ENCODE measurements at places on chromosomes 5 and 9.

- no peak for DNase-seq
These were observed 109.5 kb upstream of the CD180 start for GRCh38 chr5:67305913-67306710.

DNA sequence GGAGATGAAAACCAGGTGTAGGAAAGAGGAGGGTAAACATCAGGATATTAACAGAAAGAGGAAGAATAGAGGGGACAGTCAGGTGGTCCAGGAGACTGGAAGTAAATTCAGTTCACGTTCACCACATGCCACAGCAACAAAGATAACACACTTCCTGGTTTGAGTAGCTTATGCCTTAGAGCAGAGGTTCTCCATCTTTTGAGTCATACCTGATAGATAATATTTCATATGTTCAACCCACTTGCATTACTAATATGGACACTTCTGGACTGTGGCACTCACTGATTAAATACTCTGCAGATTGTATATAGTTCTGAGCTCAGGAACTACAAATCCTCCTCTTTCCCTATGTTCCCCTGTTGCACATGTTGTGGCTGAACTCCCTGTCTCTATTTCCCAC is 179.9 kb upstream of the NR3C1 start:
- no peak for DNase-seq

GRCh38 chr9:21931428-21931827 is 62.8 kb downstream of the CDKN2A start:
- DNase-seq, result no peak

DNA sequence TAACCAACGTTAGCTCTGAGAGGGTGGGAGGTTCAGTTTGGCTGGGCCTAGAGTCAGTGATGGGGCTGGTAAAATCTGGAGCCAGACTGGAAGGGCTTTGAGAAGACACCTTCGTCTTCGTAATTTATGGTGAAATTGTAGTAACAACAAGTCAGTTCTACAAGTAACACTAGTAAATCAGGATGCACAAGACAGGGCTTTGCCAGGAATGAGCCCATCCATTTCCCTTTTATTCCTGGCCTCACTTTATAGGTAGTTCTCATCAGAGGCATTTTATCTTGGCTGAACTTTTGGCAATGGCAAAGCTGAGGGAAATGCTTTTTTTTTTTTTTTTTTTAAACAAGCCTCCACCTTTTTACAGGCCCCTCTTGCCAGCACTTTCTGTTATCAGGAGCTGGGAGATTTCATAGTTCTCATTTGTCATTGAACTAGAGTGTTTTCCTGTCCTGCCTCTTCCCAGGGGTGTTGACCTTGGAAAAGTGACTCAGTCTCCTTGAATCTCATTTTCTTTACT is 110.5 kb upstream of the KLF4 start:
- DNase-seq, result no peak

GRCh38 chr5:14557203-14557770 is 24.3 kb upstream of the OTULINL start:
- DNase-seq, result no peak

DNA sequence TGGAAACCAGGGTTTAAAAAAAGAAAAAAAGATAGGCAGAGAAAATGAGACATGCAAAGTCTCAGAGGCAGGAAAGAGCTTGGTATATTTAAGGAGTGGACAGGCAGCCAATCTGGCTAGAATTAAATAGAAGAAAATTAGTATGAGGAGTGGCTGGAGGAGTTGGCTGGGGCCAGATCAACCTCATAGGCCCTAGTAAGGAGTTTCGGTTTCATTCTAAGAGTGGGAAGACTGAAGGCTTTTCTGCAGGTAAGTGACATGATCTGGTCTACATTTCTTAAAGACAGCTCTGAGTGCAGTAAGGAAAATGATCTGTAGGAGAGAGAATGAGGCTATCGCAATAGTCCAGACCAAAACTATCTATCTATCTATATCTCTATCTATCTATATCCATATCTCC is 27.5 kb downstream of the ADRB2 start:
- DNase-seq, result no peak

DNA sequence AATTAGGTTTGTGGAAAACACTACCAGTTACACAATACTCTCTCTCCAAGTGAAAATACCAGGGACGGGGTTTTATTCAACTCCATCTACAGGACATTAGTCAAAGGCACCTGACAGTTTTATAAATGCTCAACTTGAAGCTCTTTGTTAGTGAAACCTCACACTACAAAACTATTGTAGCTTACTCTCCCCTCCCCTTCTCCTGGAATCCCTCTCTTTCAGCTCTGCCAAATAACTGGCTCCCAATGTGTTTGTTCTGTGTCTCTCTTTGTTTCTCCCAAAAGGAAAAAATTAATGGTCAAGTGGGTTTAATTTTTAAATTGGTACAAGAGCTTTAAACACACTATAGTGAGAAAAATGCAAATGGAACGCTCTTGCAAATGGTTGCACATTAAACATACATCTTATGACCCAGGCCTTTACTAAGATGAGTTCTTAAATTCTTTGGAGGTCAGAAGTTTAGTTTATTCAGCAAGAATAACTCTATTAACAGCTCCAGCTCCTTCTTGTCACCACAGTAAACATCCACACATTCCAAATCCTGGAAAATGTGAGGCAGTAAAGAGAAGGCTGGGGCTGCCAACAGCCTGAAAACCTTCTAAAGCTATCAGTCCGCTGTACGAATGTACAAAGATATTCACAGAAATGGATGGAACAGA is 48.4 kb downstream of the ZNF608 start:
- no peak for DNase-seq

- no peak for DNase-seq
These were observed 101.8 kb downstream of the AK8 start for GRCh38 chr9:132776268-132776667.

- DNase-seq, result no peak
These were observed 54.5 kb upstream of the KCNMB1 start for GRCh38 chr5:170443624-170444023.

DNA sequence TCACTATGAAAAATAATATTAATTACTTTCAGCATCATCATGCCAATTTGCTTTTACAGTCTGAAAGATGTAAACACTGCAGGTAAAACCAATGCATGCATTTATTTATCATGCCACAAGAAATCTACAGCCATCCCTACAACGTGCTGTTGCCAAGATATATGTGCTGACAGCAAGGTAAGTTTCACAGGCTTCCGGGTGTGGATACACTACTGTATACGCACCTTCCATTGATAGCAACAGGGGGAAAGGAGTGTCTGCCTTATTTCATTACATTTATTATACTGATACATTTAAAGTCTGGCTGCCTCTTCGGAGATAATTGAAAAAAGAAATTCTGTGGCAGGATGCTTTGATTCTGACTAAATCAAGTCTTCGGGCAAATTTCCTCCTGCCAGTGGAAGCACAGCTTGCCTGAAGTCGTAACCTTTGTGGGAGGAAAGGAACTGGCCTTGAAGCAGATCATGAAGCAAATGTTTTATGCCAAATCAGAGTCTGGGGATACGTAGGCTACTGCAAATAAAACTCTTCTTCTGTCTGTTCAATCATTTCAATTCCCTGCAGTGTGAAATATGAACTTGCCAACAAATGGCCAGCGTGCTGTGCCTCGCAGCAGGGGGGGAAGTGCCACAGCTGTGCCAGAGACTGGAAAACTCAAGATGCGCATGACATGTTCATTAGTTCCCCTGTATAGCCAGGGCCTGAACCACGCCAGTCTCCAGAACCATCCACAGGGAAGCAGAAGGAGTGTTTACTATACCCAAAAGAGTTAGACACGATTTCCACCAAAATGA is 268.1 kb downstream of the EFNA5 start:
- DNase-seq, result no peak

DNA sequence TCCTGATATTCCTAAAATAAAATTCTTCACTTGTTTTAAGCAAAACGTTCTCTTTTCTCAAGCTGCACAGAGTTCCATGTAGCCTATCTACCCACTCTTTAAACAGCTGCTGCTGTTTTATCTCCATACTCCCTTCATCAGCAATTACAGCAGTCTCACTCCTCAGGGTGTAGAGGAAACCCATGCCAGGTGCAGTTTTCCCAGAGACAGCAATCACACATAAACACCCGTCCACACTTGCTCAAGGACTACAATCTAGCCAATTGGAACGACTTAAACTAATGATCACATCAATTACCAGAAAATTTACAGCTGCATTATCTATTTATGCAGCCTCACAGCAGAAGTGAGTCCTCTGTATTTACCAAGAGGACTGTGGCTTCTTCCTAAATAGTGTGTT is 141.7 kb downstream of the HTR1A start:
- peak; percentile 59 for DNase-seq

- no peak for DNase-seq
These were observed 110.9 kb downstream of the ESM1 start for GRCh38 chr5:54874337-54875021.

- no peak for DNase-seq
These were observed 12.6 kb downstream of the CAVIN4 start for GRCh38 chr9:100590481-100590880.

GRCh38 chr5:173648308-173648866 is 31.9 kb upstream of the BOD1 start:
- DNase-seq, result no peak

- no peak for DNase-seq
These were observed 110.6 kb downstream of the ADAMTS16 start for GRCh38 chr5:5250758-5251157.

DNA sequence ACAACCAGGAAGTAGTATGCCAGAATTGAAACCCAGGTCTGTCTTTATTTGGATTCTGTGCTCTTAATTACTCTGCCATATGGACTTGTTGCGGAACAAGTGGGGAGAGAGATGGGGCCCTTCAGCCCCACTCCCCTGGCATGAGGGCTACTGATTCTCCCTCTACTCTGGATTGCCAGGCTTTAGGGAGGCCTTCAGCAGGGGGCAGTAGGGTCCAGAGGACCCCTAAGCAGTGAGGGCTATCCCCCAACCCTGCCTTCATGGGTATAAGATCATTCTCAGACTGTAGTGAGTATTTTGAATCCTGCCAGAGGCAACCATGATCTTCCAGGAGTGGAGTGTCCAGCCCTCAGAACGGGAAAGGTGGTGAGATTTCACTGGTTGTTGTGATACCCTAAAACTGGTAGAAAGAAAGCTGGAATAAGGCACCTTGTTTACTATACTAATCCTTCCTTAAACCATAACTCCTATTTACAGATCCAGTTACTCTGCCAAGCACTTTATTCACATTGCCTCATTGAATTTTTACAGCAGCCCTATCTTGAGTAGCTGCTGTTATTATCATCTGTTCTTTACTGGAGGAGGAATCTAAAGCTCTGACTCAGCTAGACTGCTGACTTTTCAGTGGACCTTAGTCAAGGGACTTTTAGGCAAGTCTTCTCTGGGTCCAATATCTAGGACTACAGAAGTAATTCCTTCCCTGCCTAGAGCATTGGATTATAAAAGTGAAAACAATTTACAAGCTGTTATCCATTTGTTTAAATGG is 31.3 kb upstream of the LARP1 start:
- DNase-seq, result no peak

GRCh38 chr5:181170996-181171395 is 23.6 kb downstream of the OR2V2 start:
- DNase-seq, result no peak

- DNase-seq, result no peak
These were observed 4.8 kb downstream of the PSIP1 start for GRCh38 chr9:15505921-15506320.

GRCh38 chr5:178067755-178068154 is 45.6 kb upstream of the N4BP3 start:
- no peak for DNase-seq

- DNase-seq, result no peak
These were observed 32.1 kb downstream of the FST start for GRCh38 chr5:53512539-53512938.

- no peak for DNase-seq
These were observed 485.2 kb downstream of the RAB3C start for GRCh38 chr5:59067956-59068656.

GRCh38 chr5:98065261-98065909 is 708.1 kb upstream of the RGMB start:
- DNase-seq, result no peak

DNA sequence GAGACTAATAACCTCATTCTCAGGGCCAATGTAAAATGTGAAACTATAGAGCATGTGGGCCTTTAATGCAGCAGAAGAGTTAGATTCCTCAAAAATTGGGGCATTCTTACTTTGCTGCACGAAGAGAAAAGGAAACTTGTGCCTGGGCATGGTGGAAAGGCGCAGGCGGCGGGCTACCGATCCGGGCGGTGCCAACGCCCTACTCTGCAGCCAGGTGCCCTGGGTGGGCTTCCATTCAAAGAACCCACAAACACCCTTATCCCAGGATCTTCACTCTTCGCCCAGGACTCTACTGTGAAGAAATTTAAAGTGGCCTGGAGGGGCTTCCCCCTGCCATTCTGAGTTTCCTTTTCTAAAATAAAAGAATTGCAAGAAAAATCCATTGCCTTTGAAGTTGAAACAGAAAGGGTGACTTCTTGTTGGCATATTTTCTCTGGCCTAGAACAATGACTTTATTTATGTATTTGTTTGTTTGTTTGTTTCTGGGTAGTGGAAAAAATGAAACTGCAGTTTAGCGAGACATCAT is 124.9 kb downstream of the TMEM161B start:
- DNase-seq, result no peak

DNA sequence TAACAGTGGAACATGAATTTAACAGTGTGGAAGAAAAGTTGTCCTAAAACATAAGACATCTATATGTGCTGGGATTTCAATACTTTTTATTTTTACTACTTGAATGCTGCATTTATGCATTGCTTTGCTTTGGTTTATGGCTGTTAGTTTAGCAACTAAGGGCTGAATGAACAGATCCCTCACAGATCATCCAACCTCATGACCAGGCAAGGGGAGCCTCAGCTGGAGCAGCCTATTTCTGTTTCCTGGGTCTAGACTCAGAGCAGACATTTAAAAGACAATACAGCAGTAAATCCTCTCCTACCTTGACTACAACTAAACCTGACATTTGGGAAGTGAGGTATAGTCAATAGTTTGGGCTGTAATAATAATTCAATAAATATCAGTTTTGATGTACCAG is 163.3 kb downstream of the AUH start:
- no peak for DNase-seq

GRCh38 chr5:139652788-139653241 is 4.7 kb downstream of the CXXC5 start:
- DNase-seq, result no peak

GRCh38 chr5:108541836-108542235 is 159.9 kb upstream of the FBXL17 start:
- no peak for DNase-seq

GRCh38 chr5:142472306-142472951 is 147.6 kb upstream of the SPRY4 start:
- no peak for DNase-seq

- no peak for DNase-seq
These were observed 16.9 kb downstream of the FBXW5 start for GRCh38 chr9:136927343-136928271.

All from NCI-H1930 (cell line).